ENCODE measurements at places on chromosomes 2 and 18.
A peak's percentile ranks its signal among the peaks of the same experiment; 100 is the strongest.

DNA sequence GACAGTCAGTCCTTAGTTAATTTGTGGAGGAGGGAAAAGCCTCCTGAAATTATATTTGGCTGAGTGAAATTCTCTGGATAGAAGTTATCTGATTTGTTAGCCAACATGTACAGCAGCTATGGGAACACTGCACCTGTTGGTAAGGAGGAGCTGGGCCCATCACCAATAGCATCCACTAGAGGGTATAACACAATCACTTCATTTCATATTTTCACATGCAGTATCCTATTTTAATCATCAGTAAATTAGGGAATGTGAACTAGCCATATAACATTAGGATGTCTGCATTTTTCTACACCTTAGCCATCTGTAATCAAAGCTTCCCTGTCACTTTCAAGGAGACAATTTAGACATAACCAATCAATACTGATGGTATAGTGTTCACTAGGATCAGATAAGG is 818.4 kb upstream of the CDH2 start:
- DNase-seq = no peak

DNA sequence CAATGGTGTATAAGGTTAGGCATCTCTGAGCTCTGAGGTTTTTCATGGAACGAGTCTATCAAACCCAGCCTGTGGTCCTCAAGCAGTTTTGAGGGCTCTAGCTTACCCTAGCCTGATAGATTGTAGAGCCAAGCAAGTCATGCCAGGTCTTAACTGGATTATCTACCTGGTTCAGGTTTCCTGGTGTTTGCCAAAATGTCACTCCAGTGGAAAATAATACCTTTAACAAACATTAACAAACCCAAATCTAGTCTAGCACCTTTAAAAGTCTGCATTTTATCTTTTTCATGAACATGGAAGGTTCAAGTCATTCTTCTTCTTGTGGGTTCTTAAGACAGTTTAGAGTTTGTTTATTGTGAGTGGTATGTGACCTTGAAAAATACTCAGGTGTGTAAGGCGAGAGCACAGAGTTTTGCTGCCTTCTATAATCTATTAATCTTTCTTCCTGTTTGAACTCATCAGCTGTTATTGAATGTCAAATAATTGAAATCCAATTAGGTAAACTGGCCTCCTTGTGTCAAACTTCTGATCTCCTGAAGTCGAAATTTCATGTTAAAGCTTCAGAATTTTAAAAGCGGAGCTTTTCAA is 13.4 kb upstream of the ADGRF3 start:
- DNase-seq = peak; percentile 38

DNA sequence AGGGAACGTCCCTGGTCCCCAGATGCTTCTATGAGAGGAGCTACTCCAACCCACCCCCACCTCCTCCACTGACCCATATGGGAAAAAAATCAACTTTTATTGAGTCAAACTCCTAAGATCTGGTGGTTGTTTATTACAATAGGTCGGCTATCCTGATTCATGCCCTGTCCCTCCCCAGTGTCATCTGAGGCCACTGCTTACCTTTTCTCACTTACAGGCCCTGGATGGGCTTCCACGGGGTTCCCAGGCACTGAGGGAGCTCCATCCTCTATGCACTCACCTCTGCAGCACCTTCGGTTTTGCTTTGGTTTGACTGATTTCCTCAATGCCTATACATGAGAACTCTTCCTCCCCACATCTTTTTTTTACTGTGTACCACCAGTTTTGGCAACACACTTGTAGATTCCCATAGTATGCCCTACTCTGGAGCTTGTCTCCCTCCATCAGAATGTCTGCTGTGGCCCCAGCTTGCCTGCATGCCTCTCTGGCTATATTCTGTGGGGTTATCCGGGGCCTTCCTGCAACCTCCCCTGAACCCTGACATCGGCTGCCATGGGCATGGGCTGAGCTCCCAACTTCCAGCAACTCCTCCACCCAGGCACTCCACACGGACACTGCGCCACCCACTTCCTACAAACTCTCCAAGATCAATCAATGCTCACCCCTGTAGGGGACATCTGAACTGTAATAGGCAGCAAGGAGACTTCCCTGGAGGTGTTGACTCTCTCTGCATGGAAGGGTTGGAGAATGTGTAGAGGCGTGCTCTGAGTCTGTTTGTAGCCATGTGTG is 236.1 kb downstream of the VAPA start:
- DNase-seq = no peak

- no peak for DNase-seq
Observed at GRCh38 chr2:127039387-127040031, 67.4 kb downstream of the BIN1 start.

- no peak for DNase-seq
Observed at GRCh38 chr2:234247453-234248180, 197.1 kb downstream of the SPP2 start.

- no peak for DNase-seq
Observed at GRCh38 chr2:28678944-28679343, 72.7 kb upstream of the PPP1CB start.

GRCh38 chr2:132923787-132924186 is 253.8 kb upstream of the LYPD1 start:
- DNase-seq = no peak

DNA sequence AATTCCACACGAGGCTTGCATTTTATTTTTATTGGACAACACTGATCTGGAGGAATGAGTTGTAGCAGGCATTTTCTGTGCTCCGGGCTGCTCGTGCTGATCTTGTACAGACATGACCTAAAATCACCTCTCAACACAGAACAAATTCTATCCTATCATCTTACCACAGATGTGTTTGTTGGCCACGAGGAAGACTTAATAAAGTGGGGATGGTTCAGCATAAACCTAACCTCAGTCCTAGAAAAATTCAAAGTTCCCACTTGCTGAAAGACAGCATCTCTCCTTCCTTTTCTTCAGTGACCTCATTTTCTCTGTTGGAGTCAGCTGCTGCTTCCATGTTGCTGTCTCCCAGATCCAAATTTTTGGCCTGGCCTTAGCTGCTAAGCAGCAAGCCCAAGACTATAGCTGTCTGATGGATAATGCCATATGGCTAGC is 45.3 kb downstream of the RBKS start:
- DNase-seq = no peak

- no peak for DNase-seq
Observed at GRCh38 chr18:48217258-48218250, 191.6 kb downstream of the ZBTB7C start.

DNA sequence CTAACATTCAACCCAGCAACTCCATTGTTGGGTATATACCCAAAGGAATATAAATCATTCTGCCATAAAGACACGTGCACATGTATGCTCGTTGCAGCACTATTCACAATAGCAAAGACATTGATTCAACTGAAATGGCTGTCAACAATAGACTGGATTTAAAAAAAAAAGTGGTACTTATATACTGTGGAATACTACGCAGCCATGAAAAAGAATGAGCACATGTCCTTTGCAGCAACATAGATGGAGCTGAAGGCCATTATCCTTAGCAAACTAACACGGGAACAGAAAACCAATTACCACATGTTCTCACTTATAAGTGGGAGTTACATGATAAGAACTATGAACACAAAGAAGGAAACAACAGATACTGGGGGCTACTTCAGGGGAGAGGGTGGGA is 74.0 kb upstream of the FMNL2 start:
- DNase-seq = no peak

GRCh38 chr2:177602611-177603164 is 210.1 kb downstream of the AGPS start:
- no peak for DNase-seq

- no peak for DNase-seq
Observed at GRCh38 chr18:55886886-55887285, 298.9 kb upstream of the TCF4 start.

- DNase-seq = no peak
Observed at GRCh38 chr2:176093145-176093897, 800 bp downstream of the HOXD13 start.

GRCh38 chr2:77363277-77363676 is 158.9 kb downstream of the LRRTM4 start:
- DNase-seq = no peak

GRCh38 chr2:201205515-201205849 is 22.5 kb downstream of the CASP10 start:
- DNase-seq = no peak

DNA sequence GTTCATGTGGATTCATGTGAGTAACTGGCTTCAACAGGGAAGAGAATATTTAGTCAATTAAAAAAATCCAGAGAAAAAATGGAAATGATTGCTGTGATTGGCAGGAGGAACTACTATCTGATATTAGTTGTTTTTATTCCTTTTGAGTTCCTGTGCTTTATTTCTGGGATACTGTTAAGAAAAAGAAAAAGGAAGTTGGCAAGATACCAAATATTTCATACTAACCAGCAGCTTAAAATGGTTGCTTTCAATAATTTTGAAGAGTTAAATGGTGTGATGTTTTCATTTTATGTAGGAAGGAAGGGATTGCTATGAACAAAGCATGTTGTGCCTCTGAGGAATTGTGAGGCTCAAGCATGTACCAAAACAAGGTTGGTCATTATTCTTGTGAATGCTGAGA is 8.1 kb upstream of the MTX2 start:
- no peak for DNase-seq

DNA sequence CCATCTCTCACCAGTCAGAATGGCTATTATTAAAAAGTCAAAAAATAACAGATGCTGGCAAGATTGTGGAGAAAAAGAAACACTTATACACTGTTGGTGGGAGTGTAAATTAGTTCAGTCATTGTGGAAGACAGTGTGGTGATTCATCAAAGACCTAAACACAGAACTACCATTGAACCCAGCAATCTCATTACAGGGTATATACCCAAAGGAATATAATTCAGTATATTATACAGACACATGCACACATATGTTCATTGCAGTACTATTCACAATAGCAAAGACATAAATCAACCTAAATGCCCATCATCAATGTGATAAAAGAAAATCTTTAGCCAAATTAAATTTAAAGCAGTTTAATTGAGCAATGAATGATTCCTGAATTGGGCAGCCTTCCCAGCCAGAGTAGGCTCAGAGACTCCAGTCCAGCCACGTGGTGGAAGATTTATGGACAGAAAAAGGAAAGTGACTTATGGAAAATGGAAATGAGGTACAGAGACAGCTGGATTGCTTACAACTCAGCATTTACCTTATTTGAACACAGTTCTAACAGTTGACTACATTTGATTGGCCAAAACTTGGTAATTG is 377.1 kb upstream of the SLC39A10 start:
- DNase-seq = no peak

- DNase-seq = no peak
Observed at GRCh38 chr2:200640901-200641300, 55.1 kb downstream of the AOX1 start.
